Ureter (tissue), 1 donor: ENCODE measurements at places on chromosomes 11 and 22. TPM values are rescaled to one million over a fixed set of nuclear protein-coding genes. Genes with fewer than 3 reads are reported as not detected.

The CRYBB3 gene
- total RNA-seq: not detected

The ALX4 gene
- not detected for total RNA-seq

The ANO3 gene
- 0.55 TPM for total RNA-seq

The TRPC6 gene
- total RNA-seq: 5.8 TPM

The OR8G5 gene
- total RNA-seq: not detected

The RFPL2 gene
- total RNA-seq: not detected

The BIRC3 gene
- 15.5 TPM for total RNA-seq

The APOL3 gene
- 47.4 TPM for total RNA-seq

The MRE11 gene
- 26.1 TPM for total RNA-seq

The C22orf42 gene
- total RNA-seq: not detected

The MRGPRD gene
- not detected for total RNA-seq

The RIMBP3B gene
- not detected for total RNA-seq

The DYNC2H1 gene
- total RNA-seq: 26.2 TPM

The SLC22A12 gene
- not detected for total RNA-seq

The GUCY1A2 gene
- 23.8 TPM for total RNA-seq

The VPREB1 gene
- total RNA-seq: not detected

The ZNF214 gene
- 4.3 TPM for total RNA-seq

The KRTAP5-10 gene
- total RNA-seq: 2.9 TPM
